Stimulated activated CD8-positive, alpha-beta memory T cell treated with anti-CD3 and anti-CD28 coated beads, Interleukin-4, amount 100 ng/mL, for 4 hours (primary cell): ENCODE measurements at places on chromosomes 12 and 14.

DNA sequence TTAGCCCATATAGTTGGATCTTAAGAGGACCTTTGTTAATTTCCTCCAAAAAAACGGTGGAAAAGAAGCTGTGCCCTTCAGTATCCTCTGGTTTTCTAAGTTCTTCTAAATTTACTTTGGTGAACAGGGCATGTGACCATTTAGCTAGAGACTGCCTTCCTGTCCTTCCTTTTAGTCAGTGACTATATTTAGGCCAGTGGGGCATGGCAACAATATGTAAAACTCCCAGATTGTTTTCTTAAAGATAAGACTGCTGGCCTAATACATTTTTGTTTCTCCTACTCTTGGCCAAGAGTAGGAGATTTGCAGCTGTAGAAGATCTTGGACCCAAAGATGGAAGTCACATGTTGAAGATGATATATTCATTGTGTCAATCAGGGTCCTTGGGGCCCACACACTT lies 325.1 kb upstream of the DCN start:
- DNase-seq, result no peak

- DNase-seq, result no peak
Observed at GRCh38 chr12:3629057-3629830, 123.7 kb downstream of the CRACR2A start.

DNA sequence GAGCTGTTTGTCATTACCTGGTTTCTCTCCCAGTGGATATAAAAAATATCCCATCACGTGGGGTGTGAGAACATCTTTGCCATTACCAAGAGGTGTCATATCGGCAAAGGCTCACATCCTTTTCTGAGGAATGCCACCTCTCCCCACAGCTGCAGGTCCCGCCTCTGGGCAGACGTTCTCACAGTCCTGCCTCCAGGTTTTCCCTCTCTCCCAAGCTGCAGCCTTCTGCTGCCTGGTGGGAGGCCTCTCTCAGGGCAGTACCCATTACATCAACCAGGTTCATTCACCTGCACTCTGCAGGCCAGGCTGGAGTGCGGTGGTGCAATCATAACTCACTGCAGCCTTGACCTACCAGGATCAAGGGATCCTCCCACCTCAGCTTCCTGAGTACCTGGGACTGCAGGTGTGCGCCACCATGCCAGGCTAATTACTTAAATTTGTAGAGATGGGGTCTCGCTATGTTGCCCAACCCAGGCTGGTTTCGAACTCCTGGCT lies 15.0 kb upstream of the TMEM119 start:
- no peak for DNase-seq

- peak; percentile 90 for DNase-seq
Observed at GRCh38 chr12:109093022-109093918, at the start of gene ALKBH2. ALKBH2 (minus strand) TSS chr12:109093472; CDS start chr12:109092786, 686 bp downstream.

DNA sequence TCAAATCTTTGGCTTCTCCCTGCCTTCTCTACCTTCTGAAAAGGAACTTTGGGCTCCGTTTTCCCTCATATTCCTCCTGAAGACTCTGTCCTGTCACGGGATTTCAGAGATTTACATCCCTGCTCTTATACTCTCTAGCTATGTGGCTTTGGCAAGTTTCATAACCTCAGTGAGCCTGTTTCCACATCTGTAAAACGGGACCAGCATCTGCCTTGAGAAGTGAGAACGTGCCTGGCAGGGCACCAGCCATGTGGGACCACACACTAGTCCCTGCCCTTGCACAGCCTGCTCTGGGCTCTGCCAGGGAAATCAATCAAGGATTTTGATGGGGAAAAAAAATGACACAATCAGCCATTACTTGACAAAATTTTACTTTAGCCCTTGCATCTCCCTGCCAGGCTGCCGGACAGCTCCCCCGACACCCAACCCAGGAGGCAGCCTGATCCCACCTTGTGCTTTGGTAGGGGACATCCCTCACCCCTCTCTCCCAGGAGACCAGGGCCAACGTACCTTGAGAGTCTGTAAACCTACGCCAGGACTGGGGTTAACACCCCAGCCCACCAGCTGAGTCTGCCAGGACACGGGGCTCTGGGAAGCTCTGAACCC lies 8.5 kb downstream of the PHETA1 start:
- no peak for DNase-seq

GRCh38 chr14:68586896-68587751 lies 205.7 kb downstream of the ZFP36L1 start:
- no peak for DNase-seq
